ENCODE measurements at places on chromosomes 1 and 21. TPM values are rescaled to one million over a fixed set of nuclear protein-coding genes. Genes with fewer than 3 reads are reported as not detected.

- no peak for DNase-seq
Measured at GRCh38 chr21:33424214-33424613, 21.0 kb downstream of the IFNGR2 start.

- no peak for DNase-seq
Measured at GRCh38 chr1:69483246-69483645, 84.5 kb upstream of the LRRC7 start.

- no peak for DNase-seq
Measured at GRCh38 chr1:118202076-118202608, 17.1 kb upstream of the SPAG17 start.

DNA sequence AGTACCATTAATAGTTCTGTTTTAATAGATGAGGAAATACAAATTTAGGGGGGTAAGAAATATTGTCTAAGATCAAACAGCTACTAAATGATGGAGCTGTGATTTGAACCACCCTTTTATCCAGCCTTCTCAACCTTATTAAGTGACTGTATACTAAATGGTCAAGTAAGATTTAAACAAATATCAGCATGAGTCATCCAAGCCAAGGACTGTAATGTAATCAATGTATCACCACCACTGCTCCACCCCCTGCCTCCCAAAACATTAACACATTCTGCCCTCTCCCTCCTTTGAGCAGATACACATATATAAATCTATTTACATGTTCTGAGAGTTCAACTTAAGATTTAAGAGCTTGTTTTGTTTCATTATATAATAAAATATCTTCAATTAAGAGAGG, 58.9 kb downstream of the LRRC40 start:
- no peak for DNase-seq

Gene OR10Z1
- total RNA-seq: not detected

Gene DMAP1
- 35.9 TPM for total RNA-seq

- no peak for DNase-seq
Measured at GRCh38 chr1:37258068-37258467, 216.3 kb upstream of the ZC3H12A start.

GRCh38 chr1:25460020-25460419, 29.3 kb downstream of the MACO1 start:
- no peak for DNase-seq

DNA sequence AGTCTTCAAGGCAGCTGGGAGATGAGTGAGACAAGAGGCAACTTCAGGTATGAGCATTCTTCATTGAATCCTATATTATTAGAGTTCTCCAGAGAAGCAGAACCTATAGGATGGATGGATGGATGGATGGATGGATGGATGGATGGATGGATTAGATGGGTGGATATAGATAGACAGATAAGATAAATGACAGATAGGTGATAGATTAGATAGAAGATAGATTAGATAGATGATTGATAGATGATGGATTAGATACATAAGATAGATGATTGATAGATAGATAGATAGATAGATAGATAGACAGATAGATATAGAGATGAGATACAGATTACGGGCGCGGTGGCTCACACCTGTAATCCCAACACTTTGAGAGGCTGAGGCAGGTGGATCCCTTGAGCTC, 43.2 kb upstream of the SPOCD1 start:
- DNase-seq: no peak

- DNase-seq: no peak
Measured at GRCh38 chr1:85707267-85707989, 805 bp downstream of the ZNHIT6 start.

- DNase-seq: peak; percentile 57
Measured at GRCh38 chr1:20440785-20441200, 45.2 kb downstream of the CAMK2N1 start.

Gene PPIAL4G
- total RNA-seq: not detected

Gene AGRN
- 17.1 TPM for total RNA-seq

Gene PLA2G2A
- 499 TPM for total RNA-seq

DNA sequence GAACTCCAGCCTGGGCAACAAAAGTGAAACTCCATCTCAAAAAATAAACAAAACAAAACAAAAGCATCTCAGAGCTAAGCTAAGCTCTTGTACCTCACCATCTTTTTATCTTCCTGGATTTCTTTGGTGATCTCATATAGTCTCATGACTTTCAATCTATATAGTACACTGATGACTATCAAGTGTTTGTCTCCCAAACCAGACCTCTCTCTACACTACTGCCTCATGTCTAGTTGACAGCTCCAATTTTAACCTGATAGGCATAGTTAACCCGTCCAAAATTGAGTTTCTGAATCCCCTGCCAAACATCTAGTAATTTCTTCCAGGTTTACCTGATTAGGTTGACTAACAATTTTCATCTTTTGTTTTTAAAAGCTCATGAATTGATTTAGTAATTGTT, 151.7 kb downstream of the COP1 start:
- DNase-seq: no peak

DNA sequence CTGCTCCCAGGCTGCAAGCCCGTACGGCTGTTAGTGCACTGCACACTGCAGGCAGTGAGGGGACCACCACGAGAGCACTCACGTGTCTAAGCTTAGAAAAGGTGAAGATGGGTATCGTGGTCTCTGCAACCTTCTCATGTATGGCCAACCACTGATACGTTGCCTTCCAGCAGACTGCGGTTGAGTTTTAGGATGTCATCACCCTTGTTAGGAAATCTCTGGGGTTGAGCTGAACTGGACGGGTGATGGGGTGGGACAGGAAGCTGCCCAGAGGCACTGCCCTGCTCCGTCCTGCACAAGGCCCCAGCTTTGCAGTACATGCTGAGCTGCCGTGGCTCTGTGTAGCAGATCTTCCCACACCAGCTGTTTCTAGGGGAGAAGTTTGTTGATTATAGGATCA, 43.3 kb downstream of the FAAP20 start:
- peak; percentile 73 for DNase-seq

Gene TOMM40L
- 34.6 TPM for total RNA-seq

DNA sequence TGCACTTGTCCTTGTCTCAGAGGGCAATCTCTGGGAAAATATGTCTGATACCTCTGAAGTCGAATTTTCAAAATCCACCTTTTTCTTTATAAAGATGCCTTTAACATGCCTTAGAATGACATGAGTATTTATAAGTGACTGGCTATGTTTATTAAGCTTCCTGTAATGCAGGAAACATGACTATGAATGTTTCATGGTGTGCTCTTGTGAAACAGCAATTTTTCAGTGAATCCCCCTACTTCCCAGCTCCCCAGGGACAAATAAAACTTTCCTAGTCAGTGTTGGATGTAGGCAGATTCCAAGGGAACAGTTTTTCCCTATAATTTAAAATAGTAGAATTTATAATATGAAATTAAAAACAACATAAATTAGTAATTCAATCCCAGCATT, 437.0 kb downstream of the LMO4 start:
- DNase-seq: no peak

Gene TSPEAR
- total RNA-seq: 1.4 TPM

DNA sequence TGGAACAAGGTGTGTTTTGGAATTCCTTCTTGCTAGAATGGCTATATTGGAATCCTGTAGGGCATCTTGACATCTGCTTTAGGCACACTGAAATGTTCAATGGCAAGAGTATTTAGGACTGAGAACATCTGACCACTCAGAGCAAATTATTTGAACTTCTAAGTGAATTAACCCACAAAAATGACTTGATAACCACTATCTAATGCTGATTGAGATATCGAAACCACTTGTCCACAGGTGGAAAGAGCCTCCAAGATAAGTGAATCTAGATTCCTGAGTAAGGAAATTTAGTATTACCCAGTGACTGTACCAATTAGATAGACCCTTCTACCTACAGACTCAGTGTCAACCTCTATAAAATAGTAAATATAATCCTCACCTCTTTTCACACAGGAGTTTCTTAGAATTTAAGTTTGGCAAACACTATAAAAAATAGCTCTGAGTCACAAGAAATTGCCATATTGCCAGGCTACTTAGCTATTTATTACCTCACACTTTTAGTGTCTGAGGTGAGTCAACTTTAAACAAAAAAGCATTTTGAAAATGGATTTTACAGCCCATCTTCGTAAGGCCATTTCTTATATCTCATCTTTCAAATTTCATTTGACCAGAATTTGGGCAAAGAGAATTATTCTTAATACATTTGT, 421.8 kb downstream of the PTBP2 start:
- no peak for DNase-seq

Gene MTARC1
- 3.4 TPM for total RNA-seq

DNA sequence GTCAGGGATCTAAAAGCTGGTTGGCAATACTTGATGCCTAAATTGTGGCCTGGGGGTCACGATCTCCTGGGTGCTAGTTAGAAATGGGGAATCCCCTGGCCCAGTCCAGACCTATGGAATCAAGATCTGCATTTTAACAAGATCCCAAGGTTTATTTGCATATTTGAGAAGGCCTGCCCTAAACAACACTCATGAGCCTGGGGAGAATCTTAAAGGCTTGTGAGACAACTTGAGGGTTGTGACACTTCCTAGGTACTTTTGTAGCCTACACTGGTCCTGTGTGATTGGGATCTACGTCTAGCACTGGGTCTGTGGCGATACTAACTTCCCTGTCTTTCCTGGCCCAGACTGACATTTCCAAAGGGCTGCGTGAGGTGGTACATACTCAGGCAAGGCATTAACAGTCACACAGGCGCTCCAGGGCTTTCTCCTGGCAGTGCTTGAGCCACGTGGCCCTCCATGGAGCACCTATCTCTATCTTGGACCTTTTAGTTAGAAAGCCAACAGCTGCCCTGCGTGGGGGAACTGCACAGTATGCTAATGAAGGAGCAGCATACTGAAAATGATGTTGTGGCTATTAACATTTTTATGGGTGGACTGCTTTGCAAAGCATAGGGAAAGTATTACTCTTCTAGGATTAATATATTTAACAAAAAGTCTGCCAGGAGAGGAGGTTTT, 263.1 kb downstream of the ST6GALNAC3 start:
- DNase-seq: no peak
